NB4 (cell line): ENCODE measurements at places on chromosomes 6 and 20.

- no peak for DNase-seq
These were observed 60.5 kb upstream of the SLCO4A1 start for GRCh38 chr20:62581806-62582205.

DNA sequence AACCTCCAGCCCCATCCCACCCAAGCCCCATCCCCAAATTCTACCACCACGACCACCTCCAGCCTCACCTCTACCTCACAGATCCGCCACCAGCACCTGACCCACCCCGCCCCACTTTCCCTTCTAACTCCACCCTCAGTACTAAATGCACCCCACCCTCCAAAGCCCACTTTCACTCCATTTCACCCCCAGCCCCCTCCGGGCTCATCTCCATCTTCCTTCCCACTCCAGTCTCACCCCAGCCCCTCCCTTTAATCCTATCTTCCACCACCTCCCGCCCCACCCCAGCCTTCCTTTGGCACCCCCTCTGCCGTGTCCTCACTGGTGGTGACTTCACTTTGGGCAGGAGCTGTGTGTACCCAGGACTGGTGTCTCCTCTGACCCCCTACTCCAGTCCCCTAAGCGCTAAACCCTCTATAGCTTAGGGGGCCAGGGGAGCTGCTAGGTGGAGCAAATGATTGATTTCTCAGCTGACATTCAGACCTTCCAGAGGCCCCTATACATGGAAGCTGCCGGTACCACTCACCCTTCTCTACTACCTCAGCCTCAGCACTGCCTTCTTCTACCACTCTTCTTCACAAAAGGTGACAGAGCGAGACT is 2.8 kb upstream of the NSFL1C start:
- no peak for DNase-seq

- peak; percentile 34 for DNase-seq
These were observed 54.0 kb upstream of the AKIRIN2 start for GRCh38 chr6:87755708-87756671.

- no peak for DNase-seq
These were observed 166.0 kb upstream of the KCNG1 start for GRCh38 chr20:51188941-51189340.

DNA sequence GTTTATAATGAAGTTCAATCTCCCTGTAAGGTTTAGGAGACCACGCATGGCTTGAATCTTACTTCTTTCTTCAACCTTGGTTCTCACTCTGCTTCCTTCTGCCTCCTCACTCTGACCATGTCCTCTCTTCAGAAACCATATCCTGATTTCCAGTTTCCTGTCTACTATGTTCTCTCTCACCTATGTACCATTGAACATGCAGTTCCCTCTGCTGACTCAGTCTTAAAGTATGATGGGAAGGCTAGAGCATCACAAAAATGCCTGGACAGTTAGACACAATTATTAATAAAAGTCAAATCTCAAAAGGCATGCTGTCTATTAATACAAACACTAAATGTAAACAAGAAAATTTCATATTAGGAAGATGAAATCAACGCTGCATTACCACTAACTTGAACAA is 151.6 kb downstream of the PRKN start:
- DNase-seq = no peak

DNA sequence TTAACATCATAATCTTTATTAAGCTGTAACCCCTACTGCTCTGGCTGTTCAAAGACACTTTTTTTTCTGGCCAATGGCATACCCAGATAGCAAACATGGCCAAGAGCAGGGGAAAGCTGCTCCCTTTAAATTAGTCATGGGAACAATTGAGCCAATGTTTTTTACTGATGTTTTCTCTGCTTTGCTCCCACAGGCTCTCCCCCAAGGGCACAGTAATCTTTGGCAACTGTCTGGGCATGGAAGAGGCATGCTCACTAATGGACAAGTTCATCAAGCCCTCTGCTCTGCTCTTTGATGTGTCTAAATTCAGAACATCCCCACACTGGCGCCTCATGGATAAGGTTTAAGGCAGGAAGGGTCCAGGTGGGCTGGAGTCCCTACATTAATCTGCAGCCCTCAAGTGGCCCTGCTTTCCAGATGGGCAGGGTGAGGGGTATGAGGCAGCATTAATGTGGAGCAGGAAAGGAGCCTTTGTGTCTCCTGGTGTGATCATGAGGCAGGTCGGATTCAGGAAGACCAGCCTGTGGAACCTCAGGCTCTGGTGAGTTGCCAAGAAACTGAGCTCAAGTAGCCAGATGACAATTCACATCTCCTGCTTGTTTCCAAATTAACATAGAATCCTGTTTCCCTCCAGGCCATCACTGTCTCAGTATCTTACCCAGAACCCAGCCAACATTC is 227.0 kb upstream of the CST7 start:
- no peak for DNase-seq

DNA sequence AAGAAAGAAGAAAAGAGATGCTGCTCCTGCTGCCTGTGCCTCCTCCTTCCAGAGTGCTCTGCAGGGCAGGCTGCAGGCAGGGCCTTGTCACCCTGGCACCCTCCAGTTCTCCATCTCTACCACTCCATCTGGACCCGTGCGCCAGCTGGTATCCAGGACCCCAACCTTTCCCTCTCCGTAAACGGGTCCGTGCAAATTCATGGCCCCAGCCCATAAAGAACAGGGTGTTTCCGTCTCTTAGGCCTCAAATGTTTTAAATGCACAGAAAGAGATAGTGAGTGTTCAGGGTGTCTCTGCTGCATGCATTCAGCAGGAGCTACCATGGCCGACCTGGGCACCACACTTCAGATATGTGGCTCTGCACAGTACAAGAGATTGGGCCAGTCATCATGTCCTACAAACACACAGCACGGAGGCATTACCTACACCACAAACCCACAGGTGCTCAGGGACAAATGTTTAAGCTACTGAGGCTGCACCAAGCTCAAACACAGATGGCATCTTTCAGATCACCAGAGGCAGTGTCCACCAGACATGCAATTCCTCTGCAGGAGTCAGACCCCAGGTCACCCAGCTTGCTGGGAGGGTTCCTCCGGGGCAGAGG is 258.1 kb downstream of the DLL1 start:
- no peak for DNase-seq
